ENCODE measurements at places on chromosomes 3 and 15. TPM values are rescaled to one million over a fixed set of nuclear protein-coding genes. Genes with fewer than 3 reads are reported as not detected.

KLF15 gene
- total RNA-seq, result 0.83 TPM

HSPBAP1 gene
- 49.2 TPM for total RNA-seq

ELL3 gene
- total RNA-seq, result 90.0 TPM

SLC12A8 gene
- 0.95 TPM for total RNA-seq

SELENOK gene
- 27.5 TPM for total RNA-seq

CLDN16 gene
- not detected for total RNA-seq

CHRM5 gene
- total RNA-seq, result not detected

TRPC1 gene
- total RNA-seq, result 3.8 TPM

EXOSC7 gene
- 32.9 TPM for total RNA-seq

MUC20 gene
- total RNA-seq, result 15.6 TPM

CMTM8 gene
- total RNA-seq, result not detected

MRAS gene
- 0.22 TPM for total RNA-seq

TRH gene
- not detected for total RNA-seq

C2CD4B gene
- not detected for total RNA-seq

Measured in B cell (primary cell).